NCI-H2107 (cell line): ENCODE measurements at places on chromosomes 7 and 10.

DNA sequence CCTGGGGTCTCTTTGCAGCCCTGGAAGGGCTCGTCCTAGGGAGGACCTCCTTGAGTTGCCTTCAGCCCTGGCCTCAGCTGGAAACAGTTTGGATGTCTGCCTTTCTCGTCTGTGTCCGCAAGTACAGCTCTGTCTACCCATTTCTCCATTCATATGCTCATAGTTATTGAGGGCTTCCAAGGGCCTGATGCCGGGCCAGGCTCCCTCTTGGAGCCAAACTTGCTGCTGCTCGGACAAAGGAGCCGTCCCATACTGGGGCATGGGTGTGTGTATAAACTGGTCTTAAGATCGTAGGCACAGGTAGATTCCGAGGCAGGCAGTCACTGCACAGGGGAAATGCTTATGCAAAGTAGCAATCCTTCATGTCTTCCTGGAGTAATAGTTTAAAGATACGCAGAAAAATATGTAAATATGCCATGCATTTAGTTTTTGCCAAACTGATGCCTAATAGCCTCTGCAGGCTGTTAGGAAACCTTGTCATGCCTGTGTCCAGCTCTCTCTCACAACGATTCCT, 117.0 kb upstream of the BTBD16 start:
- no peak for DNase-seq

- no peak for DNase-seq
Measured at GRCh38 chr10:44168478-44168877, 216.4 kb downstream of the CXCL12 start.

- DNase-seq: no peak
Measured at GRCh38 chr7:86980223-86980622, 79.2 kb downstream of the ELAPOR2 start.

GRCh38 chr7:33940503-33940902, 35.2 kb downstream of the BMPER start:
- DNase-seq: no peak

- no peak for DNase-seq
Measured at GRCh38 chr7:69651101-69651590, 52.9 kb downstream of the AUTS2 start.
